Osteocyte (in vitro differentiated cells): ENCODE measurements at places on chromosomes 11 and 22.

- H3K36me3 ChIP-seq, result peaks cover 2% of the 10 kb centered on the region
- peak overlapping the region; percentile 97 for H3K27ac ChIP-seq
- peaks cover 46% of the 10 kb centered on the region for H3K4me1 ChIP-seq
- H3K27me3 ChIP-seq, result no peaks in the 10 kb centered on the region
- peak overlapping the region; percentile 93 for H3K4me3 ChIP-seq
- DNase-seq, result no peak
Measured at GRCh38 chr11:14357881-14358728, 878 bp downstream of the RRAS2 start.

DNA sequence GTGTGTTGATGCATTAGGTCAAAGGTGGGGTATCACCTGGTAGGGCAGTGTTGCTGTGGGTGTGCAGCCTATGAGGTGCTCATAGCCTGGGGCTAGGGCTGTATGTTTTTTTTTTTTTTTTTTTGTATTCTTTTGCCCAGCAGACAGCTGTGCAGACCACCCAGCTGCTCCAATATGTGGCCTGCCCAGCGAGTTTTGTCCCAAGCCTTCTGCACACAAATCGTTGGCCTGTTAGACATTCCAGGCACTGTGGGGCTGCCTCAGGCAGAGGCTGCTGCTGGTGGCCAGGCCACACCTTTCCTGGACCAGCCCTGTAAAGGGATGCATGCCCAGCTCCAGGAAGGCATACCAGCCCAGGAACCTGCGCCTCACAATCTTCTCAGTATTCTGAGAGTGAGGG is 348.5 kb downstream of the JRKL start:
- no peak overlapping the region for H3K4me3 ChIP-seq
- no peak for DNase-seq
- no peaks in the 10 kb centered on the region for H3K4me1 ChIP-seq
- H3K36me3 ChIP-seq, result no peaks in the 10 kb centered on the region
- no peak overlapping the region for H3K27ac ChIP-seq

- peaks cover 13% of the 10 kb centered on the region for H3K27me3 ChIP-seq
- no peak overlapping the region for H3K27ac ChIP-seq
Measured at GRCh38 chr11:19433367-19433766, 192.6 kb upstream of the E2F8 start.

DNA sequence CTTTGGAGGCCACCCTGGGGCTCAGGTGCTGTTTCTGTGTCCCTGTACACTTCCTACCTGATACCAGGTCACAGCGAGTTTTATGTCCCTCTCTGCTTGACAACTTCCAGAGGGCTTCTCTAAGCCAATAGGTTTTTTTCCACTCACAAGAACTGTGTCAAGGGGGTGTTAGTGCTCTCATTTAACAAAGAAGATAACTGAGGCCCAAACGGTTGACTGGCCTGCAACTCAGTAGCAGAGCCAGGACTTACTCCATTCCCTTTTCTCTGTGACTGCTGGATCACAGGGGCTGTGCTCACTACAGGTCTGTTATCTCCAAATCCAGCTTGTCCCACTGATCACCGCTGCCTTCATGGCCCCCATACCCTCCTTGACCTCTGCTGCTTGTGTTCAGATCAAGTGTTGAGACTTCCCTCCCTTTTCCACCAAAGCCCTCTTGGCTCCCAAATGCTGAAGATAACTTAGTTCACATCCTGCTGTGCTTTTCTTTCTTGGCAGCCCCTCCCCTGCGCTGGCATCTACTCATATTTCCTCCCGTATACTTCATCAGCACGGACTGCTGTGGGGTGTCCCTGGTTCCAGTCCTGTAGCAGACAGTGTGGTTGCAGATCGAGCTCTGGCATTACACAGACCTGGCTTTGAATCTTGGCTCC is 41.3 kb downstream of the POU2F3 start:
- H3K27ac ChIP-seq, result no peak overlapping the region
- H3K27me3 ChIP-seq, result peaks cover 23% of the 10 kb centered on the region

GRCh38 chr11:113296447-113297205 is 17.8 kb upstream of the TTC12 start:
- H3K27me3 ChIP-seq, result peaks cover 65% of the 10 kb centered on the region
- no peak for DNase-seq
- H3K4me3 ChIP-seq, result no peak overlapping the region
- no peaks in the 10 kb centered on the region for H3K36me3 ChIP-seq
- H3K27ac ChIP-seq, result no peak overlapping the region
- peaks cover 6% of the 10 kb centered on the region for H3K4me1 ChIP-seq

- H3K4me3 ChIP-seq, result no peak overlapping the region
- no peaks in the 10 kb centered on the region for H3K36me3 ChIP-seq
- no peak for DNase-seq
- H3K27me3 ChIP-seq, result peaks cover 18% of the 10 kb centered on the region
- H3K4me1 ChIP-seq, result no peaks in the 10 kb centered on the region
- no peak overlapping the region for H3K27ac ChIP-seq
Measured at GRCh38 chr22:44532552-44532951, 34.5 kb upstream of the RTL6 start.

GRCh38 chr11:63670433-63671321 is 499 bp downstream of the ATL3 start:
- no peaks in the 10 kb centered on the region for H3K27me3 ChIP-seq
- DNase-seq, result peak; percentile 89
- peaks cover 2% of the 10 kb centered on the region for H3K36me3 ChIP-seq

DNA sequence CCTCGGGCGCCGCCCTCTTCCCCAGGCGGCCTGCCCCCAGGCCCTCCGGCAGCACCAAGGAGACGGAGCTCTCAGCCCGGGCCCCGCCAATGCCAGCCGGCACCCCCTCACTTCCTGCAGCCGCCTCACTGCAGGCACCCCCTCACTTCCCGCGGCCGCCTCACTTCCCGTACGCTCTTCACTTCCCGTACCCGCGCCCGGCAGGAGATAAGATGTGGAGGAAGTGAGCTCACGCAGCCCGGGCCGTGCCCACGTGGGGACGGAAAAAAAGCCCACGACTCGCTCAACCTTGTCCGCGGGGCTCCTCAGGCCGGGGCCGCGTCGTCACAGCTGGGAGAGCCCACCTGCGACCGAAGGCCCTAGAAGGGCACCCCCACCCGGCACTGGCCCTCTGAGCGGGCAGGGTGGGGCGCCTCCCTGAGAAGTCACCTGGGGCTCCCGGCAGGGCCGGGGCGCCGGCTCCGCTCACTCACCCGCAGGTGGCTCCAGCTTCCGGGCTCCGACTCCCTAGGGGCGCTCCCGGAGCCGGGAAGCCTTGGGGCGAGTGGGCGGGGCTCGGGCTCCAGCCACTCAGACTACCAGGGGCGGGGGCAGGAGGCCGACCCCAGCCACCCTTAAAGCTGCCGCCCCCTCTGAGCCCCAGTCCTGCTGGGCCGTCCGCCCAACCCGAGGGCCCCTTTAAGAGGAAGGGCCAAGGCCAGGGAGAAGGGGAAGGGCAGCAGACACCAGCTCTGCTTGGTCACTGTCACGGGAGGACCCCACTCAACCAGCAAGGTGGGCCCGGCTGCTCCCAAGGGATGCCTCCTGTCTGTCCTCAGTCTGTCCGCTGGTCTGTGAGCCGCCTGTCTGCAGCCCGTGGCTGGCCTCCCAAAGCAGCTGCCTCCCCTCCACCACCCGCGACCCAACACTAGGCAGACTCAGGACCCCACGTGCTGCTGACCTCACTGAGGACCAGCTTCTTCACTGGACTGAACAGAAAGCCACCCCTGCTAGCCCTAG is 31.4 kb downstream of the PISD start:
- H3K4me1 ChIP-seq, result peaks cover 42% of the 10 kb centered on the region
- H3K36me3 ChIP-seq, result peaks cover 2% of the 10 kb centered on the region
- H3K27me3 ChIP-seq, result no peaks in the 10 kb centered on the region
- peak overlapping the region; percentile 82 for H3K27ac ChIP-seq
- H3K4me3 ChIP-seq, result peak overlapping the region; percentile 88
- DNase-seq, result peak; percentile 89

- no peaks in the 10 kb centered on the region for H3K4me1 ChIP-seq
- H3K36me3 ChIP-seq, result no peaks in the 10 kb centered on the region
- no peak overlapping the region for H3K27ac ChIP-seq
Measured at GRCh38 chr11:116438651-116439360, 334.0 kb downstream of the BUD13 start.

DNA sequence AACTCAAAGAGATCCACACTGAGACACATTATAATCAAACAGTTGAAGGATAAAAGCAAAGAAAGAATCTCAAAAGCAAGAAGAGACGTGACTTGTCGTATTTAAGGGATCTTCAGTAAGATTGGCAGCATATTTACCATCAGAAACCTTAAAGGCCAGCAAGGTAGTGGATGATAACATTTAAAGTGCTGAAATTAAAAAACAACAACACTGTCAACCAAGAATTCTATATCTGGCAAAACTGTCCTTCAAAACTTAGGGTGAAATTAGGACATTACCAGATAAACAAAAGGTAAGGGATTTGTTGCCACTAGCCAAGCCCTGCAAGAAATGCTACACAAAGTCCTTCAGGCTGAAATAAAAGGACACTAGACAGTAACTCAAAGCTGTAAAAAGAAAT is 11.0 kb upstream of the MUC5B start:
- H3K4me3 ChIP-seq, result no peak overlapping the region
- no peak overlapping the region for H3K27ac ChIP-seq
- no peak for DNase-seq
- no peaks in the 10 kb centered on the region for H3K4me1 ChIP-seq
- H3K36me3 ChIP-seq, result peaks cover 6% of the 10 kb centered on the region
